T follicular helper cell (primary cell): ENCODE measurements at places on chromosomes 7 and 10.

- DNase-seq: no peak
These were observed 112.2 kb downstream of the SEMA3C start for GRCh38 chr7:80806663-80807062.

- DNase-seq: no peak
These were observed 107.7 kb downstream of the FAM53B start for GRCh38 chr10:124636271-124636995.

DNA sequence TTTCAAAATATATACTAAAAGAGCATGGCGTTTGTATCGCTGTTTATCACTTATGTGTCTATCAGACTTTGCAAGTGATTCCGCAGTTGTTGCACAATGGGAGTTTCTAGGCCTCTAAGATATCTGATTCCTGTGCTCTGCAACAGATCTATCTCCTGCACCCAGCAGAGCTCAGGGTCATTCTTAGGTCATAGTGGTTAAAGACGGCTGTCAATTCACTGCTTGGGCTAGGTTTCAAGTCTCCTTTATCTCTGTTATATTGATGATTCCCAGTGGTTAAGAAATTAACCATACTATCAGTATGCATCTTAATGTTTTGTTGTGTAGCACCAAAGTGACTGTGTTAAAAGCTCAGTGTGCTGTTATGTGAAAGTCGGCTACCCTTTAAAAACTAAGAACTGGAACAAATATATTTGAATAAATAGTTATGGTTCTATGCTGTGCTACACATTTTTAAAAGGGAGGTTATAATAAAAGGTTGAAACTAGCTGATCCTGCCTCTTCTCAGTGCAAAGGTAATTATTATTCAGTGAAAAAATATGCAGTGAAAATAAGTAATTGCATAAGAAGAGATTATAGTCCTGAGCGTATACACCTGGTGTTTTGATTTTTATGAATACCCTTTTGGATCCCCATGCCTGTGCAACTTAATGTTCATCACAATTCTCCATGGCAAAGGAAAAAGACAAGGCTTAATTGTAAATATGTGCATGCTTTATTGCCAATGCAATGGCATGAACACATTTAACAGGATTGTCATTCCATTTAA, 24.0 kb downstream of the HOXA1 start:
- DNase-seq: no peak

- no peak for DNase-seq
These were observed 407.7 kb downstream of the PARD3 start for GRCh38 chr10:34407324-34407805.

DNA sequence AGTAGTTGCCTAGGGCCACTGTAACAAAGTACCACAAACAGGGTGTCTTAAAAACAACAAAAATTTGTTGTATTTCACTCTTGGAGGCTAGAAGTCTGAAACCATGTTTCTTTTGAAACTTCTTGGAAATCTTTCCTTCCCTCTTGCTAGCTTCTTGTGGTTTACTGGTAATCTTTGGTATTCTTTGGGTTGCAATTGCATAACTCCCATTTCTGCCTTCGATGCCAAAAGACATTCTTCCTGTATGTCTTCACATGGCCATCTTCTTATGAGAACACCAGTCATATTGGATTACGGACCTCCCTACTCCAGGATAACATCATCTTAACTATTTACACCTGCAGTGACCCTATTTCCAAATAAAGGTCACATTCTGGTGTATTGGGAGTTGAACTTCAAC, 357.4 kb downstream of the PPP1R3A start:
- no peak for DNase-seq
